ENCODE measurements at places on chromosomes 16 and 17.

DNA sequence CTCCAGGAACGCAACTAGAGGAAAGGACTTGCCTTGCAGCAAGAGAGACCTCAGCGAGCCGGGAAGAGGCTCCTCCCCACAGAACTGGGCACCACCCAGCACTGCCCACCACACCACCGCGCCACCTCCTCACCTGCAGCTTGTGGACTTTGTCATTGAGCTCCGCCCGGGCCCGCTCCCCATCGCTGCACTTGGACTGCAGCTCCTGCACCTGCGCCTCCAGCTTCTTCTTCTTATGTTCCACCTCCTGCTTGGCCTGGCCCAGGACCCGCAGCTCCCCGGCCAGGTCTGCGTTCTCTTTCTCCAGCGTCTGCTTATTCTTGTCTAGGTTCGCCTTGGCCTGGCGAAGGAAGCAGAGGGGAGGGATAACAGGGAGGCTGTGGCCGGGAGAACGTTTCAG is 76.7 kb downstream of the NDE1 start:
- DNase-seq: no peak

DNA sequence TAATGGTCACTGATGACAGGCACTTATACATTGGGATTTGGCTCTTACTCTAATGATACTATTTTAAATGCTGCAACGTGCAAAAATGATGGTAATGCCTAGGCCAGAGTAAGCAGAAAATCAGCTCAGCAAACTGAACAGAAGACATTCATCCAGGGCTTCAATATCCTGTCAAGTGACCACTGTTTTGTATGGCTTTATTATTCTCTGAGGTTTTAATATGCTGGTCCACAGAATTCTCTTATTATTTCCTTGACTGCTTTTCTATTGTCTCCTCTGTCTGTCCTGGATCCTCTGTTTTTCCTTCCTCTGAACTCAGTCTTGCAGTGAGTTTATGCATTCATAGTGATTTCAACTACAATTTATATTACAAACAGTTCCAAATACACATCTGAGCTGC is 90.8 kb upstream of the PMFBP1 start:
- DNase-seq: no peak

- DNase-seq: no peak
These were observed 21.4 kb downstream of the CDH5 start for GRCh38 chr16:66387817-66388332.

DNA sequence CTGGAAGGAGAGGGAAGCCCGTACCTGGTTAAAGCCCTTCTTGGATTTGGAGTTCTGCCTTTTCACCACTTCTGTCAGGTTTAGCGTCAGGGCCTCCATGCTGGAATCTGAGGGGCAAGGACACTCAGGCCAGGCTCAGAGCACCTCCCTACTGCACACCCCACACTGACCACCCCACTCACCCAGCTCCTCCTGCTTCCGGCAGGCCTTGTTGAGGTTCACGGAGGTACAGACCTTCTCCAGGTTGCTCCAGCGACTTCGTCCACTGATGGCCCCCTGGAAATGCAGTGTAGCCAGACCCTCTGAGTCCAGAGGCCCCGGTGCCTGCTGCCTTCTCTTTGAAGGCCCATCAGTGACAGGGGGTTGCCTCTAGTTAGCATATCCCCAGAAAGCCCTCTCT is 14.1 kb upstream of the PIK3R6 start:
- no peak for DNase-seq

DNA sequence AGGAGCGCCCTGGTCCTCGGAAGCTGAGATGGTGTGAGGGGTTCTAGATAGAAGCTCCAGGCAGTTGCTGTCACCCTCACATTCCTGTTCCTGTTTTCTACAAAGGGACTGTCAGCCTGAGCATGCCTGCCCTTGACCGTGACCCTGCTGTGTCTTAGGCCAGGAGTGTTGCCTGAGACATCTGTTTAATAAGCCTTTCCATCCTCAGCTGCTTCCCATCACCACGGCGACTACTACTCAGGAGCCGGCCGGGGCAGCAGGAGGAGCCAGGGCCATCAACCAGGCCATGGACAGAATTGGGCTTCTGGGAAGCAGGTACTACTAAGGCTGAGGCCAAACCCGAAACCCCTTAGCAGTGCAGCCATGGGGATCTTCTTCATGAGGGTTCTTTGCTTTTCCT is 151.4 kb downstream of the KATNIP start:
- DNase-seq: no peak

DNA sequence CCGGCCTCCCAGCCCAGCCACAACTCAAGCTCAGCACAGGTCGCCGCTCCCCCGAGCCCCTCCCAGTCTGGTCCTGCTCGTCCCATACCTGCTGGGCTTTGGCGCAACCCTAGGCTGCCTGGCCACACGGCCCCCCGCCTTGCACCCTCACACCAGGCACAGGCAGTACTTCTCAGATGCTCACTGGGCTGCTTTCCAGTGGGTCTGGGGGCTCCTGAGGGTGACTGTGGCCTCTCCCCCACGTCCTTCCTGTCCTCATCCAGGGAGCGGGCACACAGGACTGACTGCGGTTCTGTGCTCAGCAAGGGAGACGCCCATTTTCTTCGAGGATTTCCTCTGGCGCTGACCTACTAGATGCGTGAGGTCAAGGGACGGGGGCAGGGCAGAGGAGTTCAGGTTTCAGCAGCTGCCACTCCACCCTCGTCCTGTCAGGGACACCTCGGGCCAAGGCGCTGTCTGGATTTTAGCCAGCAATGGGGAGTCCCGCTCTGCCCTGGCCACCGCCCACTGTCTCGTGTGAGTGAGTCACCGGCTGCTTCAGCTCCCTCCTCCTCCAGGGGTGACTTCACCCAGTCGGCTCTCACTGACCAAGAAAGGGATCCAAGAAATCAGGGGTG is 115.8 kb downstream of the NPIPB11 start:
- DNase-seq: peak; percentile 98

DNA sequence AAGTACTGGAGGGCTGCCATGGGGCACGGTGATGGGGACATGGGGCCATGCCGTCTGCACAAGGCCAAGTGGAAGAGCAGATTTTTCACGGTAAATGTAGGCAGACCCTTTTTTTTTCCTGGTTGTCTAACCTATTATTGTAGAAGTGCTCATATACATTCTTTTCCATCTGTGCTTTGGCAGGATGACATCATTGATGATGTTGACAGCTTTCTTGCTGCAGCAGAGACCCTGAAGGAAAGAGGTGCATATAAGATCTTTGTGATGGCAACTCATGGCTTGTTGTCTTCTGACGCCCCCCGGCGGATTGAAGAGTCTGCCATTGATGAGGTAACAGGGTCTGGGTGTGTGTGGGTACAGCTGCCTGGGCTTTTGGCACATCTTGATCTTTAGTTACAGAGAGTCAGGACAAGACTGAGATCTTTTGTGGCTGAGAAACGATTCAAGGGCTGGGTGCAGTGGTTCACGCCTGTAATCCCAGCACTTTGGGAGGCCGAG is 23.3 kb upstream of the SLC5A10 start:
- no peak for DNase-seq

DNA sequence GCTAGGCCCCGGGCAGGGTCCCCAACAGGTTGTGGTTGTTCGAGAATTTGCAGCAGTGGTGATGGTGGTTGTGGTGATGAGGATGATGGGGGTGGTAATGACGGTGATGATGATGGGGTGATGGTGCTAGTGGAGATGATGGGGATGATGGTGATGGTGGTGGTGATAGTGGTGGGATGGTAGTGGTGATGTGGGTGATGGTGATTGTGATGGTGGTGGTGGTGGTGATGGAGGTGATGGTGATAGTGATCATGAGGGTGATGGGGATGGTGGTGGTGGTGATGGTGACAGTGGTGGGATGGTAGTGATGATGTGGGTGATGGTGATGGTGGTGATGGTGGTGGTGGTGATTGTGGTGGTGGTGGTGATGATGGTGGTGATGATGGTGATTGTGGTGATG is 343.3 kb downstream of the SEC14L1 start:
- no peak for DNase-seq

DNA sequence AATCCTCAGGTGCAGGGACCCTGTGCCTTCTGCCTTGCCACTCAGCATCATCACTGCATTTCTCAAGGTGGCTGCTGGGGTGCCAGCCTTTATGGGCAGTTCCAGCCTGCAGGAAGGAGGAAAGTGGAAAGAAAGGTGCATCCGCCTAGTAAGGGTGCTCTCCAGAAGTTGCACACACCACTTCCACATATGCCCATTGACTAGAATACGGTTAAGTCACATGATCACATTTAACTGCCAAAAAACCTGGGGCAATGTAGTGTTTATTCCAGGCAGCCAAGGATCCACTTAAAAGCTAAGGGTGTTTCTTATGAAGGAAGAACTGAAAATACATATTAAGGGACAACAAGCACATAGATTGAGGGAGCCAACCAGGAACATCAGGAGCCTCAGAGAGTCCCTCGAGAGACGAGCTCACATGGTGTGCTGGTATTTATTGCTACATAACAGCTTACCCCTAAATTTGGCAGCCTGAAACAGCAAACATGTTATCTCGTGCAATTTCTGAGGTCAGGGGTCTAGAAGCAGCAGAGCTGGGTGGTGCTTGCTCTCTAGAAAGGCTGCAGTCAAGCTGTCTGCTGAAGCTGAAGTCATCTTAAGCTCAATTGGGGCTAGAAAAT is 52.0 kb upstream of the MMP2 start:
- DNase-seq: no peak

DNA sequence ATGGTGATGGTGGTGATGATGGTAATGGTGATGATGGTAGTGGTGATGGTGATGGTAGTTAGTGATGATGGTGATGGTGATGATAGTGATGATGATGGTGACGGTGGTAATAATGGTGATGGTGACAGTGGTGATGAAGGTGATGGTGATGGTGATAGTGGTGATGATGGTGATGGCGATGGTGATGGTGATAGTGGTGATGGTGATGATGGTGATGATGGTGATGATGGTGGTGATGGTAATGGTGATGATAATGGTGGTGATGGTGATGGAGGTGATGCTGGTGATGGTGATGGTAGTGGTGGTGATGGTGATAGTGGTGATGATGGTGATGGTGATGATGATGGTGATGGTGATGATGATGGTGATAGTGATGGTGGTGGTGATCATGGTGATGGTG is 148.7 kb upstream of the TNRC6C start:
- DNase-seq: no peak

GRCh38 chr17:77959926-77960521 is 1.5 kb downstream of the TNRC6C start:
- DNase-seq: no peak

- DNase-seq: no peak
These were observed 31.6 kb downstream of the HOXB1 start for GRCh38 chr17:48499248-48499647.

Data from PC-9 (cell line).